IPS DF 19.7 (cell line): ENCODE measurements at places on chromosomes 4 and X.

- DNase-seq, result no peak
Measured at GRCh38 chr4:25760048-25760447, 102.7 kb downstream of the SEL1L3 start.

DNA sequence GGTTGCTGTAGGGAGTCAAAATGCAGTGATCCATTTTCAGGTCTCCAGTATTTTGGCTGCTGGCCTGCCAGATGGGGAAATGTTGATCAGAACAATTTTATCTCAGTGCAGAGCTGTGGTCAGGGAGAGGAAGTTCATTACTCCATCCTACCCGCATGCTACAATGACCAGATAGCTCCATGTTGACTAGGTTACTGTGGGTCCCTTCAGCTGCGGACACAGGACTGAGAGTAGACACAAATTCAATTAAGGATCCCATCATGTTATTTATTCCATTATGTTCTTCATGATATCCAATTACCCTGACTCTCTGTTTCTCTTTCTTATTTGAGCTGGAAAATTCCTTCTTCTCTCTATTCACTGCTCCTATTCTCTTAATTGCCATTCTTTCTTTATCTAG lies 16.3 kb downstream of the SYNPO2 start:
- DNase-seq, result no peak

- DNase-seq, result no peak
Measured at GRCh38 chr4:79528241-79528706, 120.2 kb upstream of the GK2 start.

- DNase-seq, result no peak
Measured at GRCh38 chrX:47366041-47366722, 4.2 kb upstream of the ZNF157 start.

GRCh38 chr4:24470666-24471485 lies 113.5 kb downstream of the DHX15 start:
- DNase-seq, result no peak

GRCh38 chr4:38832624-38833528 lies 23.7 kb downstream of the TLR6 start:
- DNase-seq, result no peak

- DNase-seq, result no peak
Measured at GRCh38 chrX:103637604-103638338, 9.0 kb downstream of the TCEAL1 start.

DNA sequence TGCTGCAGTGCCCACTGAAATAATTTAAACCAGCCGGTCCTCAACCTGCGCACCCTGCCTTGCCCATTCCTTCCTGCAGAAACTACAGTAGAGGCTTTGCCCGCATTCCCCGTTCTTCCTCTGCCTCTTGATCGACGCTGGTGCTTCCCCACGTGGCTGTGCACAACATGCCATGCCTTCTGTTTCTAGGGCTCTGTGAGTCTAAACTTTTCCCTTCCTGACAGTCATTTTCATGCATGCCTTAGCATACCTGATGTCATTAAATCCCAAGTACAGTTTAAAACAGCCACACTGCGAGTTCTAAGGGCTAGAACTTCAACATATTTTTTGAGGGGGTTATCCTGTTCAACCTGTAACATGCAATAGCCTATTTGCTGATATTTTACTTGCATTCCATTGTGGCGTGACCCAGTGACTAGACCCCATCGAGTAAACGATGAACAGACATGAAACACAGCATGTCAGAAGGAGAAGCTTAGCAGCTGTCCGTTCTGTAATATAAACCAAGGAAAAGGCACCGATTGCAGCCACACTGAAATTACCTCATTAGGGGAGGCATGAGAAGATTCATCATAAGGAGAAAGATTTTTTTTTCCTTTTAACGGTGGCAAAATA lies 232.5 kb downstream of the ARHGAP10 start:
- no peak for DNase-seq

DNA sequence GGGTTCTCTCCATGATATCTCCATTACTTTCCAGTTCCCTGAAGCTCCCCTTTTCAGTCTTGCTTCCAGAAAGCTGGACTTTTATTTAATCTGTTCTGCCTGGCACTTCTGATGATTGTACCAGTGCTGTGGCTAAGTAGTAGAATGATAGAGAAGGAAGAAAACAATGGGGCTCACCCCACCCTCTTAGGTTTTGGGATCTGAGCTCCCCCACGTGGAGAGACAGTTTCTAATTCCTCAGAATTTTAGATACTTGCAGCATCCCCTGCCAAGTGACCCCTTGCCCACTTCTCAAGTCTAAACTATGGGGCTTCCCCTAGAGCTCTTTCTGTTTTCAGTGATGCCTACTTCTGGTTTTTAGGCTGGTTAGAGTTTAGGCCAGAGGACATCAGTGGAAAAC lies 73.9 kb downstream of the GC start:
- no peak for DNase-seq

GRCh38 chr4:157810137-157810774 lies 362.6 kb downstream of the GASK1B start:
- no peak for DNase-seq

DNA sequence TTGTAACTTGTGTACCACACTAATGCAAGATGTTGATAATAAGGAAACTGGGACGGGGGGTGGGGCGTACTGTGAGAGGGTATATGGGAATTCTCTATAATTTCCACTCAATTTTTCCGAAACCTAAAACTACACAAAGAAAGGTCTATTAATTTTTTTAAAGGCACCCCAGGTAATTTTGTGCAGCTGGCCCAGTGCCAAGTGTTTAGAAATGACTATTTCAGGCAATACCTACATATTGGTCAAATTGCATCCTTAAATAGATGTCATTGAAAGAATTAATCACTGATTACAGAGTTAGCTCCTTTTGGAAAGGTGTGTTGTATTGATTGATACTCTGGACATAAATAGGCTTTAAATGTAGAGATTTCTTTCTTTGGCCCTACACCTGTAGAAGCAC lies 10.1 kb upstream of the MTMR1 start:
- DNase-seq, result no peak

DNA sequence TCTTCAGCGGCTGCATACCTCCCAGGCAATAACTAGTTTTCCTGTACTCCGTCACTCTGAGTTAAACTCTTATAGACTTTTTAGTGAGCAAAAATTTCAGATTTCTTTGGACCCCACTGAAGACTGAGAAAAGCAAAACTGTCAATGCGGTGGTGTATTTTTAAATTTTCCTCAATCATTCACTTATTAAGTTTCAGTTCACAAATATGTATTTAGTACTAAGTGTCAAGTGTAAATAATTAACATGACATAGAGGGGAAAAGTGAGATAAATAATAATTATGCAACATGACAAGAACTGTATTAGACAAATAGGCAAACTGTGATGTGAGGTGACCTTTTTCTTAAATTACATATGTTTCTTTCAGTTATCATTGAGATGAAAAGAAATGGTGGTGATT lies 124.4 kb downstream of the NAF1 start:
- DNase-seq, result no peak

DNA sequence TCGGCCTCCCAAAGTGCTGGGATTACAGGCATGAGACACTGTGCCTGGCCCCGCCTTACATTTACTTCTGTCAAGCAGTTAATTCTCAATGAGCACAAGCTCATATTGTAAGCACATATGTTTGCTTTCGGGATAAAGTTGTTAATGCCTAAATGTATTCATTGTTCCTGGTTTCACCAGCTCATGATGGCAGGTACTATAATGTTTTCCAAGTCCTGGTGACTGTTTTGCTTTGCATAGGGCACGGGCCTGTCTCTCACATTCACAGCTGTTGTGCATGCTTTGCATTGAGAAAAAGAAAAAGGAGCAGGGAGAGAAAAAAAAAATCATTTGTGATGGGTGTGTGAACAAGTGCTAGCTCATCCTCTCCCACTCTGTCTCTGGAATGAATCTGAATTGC lies 661.2 kb upstream of the TENM3 start:
- DNase-seq, result no peak

DNA sequence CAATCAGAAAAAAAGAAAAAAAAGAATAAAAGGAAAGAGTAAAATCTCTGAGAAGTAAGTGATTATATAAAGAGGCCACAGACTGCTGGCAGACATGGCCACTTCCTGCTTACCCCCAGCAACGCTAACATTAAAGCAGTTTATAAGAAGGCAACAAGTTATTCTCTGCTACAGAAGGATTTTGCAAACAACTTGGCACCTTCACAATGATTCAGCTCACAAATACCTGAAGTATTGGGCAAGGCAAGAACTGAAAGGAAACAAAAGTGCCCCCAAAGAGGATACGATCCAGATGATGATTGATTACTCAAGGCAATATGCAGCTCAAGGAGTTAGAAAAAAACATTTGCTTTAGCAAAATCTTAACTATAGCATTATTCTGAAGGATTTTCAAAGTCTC lies 718.8 kb downstream of the KLHL13 start:
- DNase-seq, result no peak

- no peak for DNase-seq
Measured at GRCh38 chr4:156496797-156497196, 474.8 kb downstream of the PDGFC start.

GRCh38 chrX:103739421-103739820 lies 28.7 kb downstream of the TMEM31 start:
- no peak for DNase-seq

DNA sequence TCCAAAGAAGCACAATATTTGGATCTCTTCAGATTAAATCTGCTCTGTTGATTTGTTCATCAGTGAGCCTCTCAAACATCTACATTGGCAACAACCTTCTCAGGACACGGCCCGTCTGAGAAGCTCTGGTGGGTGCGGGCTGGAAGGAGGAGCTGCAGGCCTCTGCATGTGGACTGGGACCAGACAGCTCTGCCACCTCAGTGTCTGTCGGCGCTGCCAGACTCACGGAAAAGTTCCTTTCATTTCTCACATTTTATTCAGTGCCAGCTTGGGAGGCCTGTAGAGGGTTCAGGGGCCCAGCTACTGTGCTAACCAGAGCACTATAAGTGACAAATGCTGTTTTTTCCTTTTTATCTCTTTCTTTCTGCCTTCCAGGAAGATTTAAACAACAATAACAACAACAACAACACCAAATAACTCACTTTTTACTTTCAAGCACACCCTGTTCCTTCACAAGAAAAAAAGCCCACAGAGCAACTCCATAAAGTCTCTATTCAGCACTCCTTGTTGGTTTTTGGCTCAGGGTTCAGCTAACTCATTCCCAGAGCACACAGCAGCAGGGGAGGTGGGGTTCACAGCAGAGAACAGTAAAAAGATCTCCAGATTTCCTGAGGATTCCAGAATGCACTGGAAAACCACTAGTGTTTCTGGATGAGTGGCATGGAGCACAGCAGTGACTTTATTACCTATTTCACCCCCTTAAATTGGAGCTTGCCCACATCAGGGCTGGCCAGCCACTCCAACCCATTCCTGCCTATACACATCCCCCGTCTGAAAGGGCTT lies 23.2 kb upstream of the HOPX start:
- no peak for DNase-seq

DNA sequence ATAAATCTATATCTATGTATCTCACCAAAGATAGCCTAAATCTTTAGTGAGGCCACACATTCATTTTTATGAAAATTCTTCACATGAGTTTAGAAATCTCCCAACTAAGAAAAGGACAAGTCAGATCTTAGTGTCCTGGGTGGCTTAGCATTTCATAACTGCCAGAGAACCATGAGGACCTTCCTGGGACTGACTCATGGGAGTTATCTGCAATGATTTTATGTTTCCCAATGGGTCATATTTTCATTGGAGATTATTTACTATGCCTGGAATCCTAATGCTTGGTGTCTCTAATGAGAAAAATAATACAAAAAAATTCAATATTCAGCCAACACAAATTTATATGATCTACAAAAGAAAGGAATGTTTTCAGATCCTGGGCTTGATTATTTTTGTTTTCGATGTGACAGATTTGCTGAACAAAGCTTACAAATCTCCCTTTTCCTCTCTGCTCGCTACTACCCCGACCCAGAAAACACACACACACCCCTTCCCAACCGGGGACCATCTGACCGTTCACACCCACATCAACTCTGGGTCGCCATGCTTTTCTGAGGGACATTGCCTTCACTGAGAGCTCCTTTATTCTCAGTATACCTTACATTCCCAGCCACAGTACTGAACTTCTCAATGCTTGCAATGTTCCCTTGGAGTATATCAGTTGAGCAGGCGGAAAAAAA lies 40.1 kb downstream of the SORBS2 start:
- no peak for DNase-seq
